ENCODE measurements at places on chromosomes 12 and 14.
A peak's percentile ranks its signal among the peaks of the same experiment; 100 is the strongest.

DNA sequence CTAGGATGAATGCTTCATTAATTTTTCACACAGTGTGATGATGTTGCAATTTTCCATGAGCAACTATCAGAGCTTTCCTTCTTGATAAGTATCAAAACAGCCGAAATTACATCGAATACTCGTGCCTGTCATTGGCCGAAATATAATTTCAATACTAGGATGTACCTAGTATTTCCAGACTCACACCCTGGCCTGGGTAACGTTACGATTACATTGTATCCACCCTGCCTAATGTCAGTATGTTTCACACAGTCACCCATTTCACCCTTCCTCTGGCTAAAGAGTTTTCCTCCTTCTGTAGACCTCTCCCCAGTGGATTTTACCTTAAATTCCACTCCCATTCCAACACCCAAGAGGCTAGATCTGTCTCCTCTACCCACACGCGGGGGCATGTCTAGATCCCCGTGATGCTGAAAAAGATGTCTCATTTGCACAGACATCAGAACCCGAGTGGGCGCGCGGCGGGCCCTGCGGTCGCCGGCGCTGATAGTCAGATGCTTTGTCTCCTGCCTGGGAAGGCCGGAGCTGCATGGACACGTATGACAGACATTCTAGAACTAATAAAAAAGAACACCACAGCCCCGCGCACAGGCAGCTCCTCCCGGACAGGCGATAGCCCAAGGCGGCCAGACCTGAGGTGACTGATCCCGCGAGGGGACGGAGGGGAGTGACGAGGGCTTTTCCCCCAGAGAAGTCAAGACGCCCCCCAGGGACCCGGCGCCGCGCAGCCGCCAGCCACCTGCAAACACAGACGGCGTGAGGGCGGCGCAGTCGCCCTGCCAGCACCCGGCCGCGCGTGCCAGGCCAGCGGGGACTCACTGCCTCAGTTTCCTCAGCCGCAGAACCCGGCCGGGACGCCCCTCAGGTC is 723 bp downstream of the KIF21A start:
- peak; percentile 10 for DNase-seq

GRCh38 chr12:12890543-12891079 is 751 bp upstream of the GPRC5A start:
- DNase-seq, result no peak

- peak; percentile 87 for DNase-seq
Measured at GRCh38 chr12:110109037-110109836, 14.9 kb upstream of the IFT81 start.

DNA sequence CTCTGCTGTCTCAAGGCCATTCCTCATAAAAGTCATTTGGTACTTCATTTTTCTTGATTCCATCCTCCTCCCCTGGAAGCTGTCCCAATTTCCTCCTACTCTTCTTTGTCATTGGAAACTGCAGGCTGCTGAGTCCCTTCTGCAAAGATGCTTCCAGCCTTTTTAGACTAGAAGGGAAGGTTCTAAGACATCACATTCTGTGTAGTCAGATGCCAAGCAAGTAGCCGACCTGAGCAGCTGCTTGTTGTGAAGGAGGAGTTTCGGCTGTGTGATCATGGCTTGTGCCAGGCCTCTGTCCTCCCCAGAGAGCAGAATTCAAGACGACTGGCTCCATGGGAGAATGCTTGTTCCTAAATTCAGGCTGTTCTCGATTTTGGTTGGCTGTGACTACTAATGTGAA is 8.7 kb downstream of the RFC5 start:
- DNase-seq, result no peak

DNA sequence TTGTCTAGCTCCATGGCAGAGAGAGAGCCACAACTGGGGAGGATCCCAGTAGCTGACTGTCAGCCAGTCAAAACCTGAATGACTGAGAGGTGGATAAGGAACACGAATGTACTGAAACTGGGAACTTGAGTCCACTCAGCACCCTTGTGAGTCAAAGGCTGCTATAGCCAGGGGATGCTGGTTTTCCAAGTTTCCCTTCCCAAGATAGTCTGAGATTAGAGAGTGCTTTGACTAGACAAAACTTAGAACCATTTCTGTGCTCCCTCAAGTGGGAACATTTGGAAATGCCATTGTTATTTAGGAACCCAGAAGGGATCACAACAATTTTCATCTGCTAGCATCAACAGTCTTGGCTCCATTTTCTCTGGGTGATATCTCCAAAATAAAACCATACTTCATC is 4.0 kb downstream of the PRKAG1 start:
- DNase-seq, result no peak

DNA sequence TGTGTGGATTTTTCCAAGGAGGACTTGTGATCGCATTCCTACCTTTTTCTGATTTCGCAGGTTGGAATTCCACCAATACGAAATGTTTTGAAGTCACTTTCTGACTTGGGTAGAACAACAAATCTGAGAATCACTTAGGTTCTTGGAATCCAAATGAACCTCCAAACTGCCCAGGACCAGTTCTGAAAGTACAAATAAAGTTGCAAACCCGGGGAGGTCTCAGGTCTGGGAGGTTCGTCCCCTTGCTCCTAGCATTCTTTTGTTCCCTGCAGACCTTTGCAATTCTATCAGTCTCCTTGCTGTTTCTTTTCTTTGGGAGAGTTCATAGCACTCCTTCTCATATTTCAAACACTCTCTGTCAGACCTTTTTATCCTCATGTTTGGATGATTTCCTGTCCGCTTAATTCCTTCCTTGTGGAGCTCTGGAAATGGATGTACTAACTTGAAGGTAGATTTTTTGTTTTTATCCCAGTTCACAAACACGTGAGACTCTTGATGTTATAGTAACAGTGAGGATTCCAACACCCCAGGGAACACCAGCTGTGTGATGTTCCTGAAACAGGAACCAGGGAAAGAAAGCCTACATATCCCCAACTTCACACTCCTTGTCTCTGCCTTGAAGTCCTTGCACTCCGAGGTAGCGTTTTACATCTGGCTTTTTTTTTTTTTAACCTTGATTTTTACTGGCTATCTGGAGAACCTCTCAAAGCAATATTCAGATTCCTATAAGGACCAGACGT is 70.6 kb downstream of the TMEM132C start:
- peak; percentile 1 for DNase-seq

DNA sequence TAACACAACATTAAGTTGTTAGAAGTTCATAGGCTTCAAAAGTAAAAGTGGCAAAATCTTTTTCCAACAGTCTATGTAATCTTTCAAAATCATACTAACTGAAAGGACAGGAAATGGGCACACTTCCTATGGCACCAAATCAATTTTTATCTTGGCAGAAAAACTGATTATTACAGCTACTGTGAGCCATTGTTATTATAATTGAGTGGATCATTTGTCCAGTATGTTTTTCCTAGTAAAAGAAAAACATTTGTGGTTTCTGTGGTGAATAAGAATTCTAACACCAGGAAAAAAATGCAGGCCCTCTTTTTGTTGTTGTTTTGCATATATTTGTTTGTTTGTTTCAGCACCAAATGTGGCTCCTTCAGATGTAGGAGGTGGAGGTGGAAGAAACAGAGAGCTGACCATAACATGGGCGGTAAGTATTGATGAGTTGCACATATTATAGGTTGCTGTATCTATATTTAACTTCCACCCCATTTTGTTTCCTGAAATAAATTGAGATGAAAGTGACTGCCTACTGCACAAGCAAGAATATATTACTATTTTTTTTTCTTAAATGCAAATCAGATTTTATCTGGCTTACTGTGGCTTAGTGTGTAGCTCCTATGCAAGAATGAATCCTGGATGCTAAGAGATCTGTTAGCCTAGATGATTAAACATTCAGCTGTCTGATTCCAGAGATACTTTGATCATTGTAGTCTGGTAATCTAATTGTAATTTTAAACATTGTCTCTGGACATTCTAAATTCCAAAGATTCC is 174.1 kb upstream of the PDZRN4 start:
- DNase-seq, result peak; percentile 7

GRCh38 chr14:69270795-69271708 is 11.1 kb downstream of the GALNT16 start:
- DNase-seq, result no peak

DNA sequence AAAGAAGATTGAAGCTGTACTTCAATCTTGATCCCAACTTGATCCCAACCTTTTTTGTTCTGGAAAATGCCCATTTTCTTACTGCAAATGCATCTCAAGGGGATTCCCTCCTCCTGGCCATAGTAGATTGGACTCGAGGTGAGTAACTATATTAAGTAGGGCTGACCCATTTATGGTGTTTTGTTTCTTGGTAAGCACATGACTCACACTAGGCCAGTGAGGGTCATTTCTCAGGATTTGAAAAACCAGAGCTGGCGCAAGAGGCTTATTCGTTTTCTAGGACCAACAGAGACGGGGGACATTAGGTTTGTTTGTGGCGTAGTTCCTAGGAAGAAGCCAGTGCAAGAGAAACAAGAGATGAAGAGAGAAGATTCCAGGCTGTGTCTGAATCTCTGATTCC is 51.4 kb downstream of the MRPL42 start:
- no peak for DNase-seq

DNA sequence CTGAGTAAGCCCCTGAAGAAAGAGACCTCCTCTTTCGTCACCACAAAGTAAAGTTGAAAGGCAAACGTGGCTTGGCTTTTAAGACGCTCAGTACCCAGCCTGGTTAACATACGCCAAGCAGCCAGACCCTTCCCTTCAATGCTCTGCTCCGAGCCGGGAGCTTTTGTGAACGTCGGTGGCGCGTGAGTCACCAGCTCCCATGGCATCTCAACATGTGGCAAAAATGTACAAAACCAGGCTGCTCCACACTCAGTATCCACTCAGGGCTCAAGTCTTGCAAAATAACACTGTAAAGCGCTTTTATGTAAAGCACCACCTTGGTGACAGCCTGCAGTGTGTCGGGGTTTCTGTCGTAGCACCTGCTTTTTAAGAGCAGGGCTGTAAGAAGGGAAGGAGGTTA is 89.0 kb downstream of the SETD3 start:
- no peak for DNase-seq

Data from NCI-H2029 treated with DMSO at 0.1 percent for 48 hours (cell line).